ENCODE measurements at places on chromosomes 11 and 22. TPM values are rescaled to one million over a fixed set of nuclear protein-coding genes. Genes with fewer than 3 reads are reported as not detected.
A peak's percentile ranks its signal among the peaks of the same experiment; 100 is the strongest.

DNA sequence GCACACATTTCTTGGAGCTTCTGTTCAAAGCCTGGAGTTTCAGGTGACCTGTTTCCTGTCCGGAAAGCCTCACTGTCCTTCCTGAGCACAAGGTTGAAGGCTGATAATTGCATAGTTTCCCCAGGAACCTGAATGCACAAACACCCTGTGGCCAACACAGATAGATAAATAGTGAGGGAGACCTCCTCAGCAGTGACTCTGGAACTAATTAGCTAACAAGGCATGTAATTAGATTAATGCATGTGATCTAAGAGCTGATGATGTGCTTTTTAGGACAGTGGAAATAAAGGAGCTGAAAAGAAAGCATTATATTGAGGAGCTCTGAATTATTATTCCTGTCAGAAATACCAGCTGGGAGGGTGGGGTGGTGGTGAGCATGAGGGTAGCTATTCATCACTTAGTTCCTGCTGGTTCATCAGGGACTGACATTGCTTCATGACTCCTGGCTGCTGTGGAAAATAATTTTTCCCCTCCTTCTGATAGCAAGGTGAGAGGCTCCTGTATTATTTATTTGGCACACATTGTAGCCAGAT lies 101.1 kb downstream of the NELL1 start:
- no peak for DNase-seq

DNA sequence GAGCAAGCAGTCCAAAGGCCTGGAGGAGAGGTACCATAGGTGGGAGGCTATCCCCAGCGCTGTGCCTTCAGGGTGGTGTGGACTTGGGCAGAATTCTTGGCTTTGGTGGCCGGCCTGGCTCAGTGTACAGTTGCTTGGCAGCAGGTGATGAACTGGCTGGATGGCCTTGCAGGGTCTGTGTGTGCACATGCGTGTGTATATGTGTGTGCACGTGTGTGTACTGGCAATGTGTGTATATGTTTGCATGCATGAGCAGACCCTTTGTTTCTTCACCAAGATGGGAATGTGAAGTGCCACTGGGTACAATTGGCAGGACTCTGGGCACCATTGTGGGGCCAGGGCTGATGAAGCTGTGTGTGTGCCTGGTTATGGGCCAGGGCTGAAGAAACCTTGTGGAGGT lies 53.0 kb downstream of the CEP164 start:
- DNase-seq, result no peak

DNA sequence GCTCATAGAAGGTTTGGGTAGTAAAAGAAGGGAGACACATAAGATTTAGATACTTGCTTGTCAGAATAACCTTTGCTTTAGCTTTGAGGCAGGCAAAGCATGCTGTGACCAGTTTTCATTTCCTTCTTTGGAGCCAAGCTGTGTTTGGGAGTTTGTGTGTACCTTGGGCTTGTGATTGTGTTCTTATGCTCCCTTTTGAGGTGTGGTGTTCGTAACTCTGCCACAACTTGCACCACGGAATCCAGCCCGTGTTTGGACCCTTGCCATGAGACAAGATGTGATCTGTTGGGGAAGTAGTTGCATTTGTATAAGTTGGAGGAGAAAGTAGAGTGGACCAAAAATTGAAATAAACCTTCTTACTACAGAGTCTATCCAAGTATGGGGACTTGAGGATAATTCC lies 34.0 kb downstream of the BMAL1 start:
- DNase-seq, result no peak

- peak; percentile 21 for DNase-seq
These were observed 189.6 kb downstream of the ST3GAL4 start for GRCh38 chr11:126545057-126545555.

- no peak for DNase-seq
These were observed 7.0 kb upstream of the L3MBTL2 start for GRCh38 chr22:41198027-41198580.

CHRNA10 gene
- 1.2 TPM for total RNA-seq

MICALL1 gene
- total RNA-seq, result 65.5 TPM

OR5D16 gene
- not detected for total RNA-seq
